ENCODE measurements at places on chromosomes 1 and 21. TPM values are rescaled to one million over a fixed set of nuclear protein-coding genes. Genes with fewer than 3 reads are reported as not detected.

The MMP23B gene
- total RNA-seq, result 20.0 TPM

The FNDC5 gene
- total RNA-seq, result 1.2 TPM

The CD34 gene
- total RNA-seq, result 0.18 TPM

The GBP6 gene
- not detected for total RNA-seq

The ADAMTS1 gene
- total RNA-seq, result 16.9 TPM

The PDXK gene
- total RNA-seq, result 116 TPM

Measured in WTC11 (cell line).